ENCODE measurements at places on chromosomes 5 and 9.
A peak's percentile ranks its signal among the peaks of the same experiment; 100 is the strongest.

DNA sequence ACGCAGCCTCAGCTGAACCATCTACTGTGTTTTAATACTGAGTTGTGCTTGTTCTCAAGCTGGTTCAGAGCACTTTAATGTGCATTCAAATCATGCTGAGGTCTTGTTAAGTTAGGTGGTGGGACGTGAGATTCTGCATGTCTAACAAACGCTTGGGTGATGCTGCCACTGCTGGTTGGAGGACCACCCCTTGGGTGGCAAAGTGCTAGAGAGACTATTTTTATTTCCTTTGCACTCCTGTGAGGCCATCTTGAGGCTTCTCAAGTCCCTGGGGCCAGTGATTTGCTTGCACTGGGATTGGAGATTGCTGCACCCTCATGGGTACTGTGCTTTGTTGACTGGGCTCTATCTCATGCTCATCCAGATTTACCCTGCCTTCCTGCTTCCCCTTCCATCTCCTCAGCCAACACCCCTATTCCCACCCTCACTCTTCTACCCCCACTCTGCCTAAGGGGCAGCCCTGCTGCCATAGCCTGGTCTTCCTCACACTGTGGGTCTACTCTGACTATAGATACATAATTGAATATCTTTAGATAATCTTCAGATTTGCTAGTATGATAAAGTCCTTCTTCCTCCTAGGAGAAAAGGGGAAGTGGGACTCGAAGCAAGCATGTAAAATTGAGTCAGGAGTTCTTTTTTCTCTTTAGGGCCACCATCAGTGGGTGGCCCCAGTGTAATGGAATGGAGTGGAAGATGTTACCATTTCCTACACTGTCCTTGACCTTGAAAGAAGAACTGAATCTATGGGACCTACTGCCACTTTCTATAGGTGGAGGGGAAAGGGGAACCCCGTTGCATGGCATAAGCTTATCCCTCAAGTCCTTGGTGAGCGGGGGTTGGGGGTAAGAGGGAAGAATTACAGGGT lies 45.1 kb upstream of the SUB1 start:
- DNase-seq, result no peak

DNA sequence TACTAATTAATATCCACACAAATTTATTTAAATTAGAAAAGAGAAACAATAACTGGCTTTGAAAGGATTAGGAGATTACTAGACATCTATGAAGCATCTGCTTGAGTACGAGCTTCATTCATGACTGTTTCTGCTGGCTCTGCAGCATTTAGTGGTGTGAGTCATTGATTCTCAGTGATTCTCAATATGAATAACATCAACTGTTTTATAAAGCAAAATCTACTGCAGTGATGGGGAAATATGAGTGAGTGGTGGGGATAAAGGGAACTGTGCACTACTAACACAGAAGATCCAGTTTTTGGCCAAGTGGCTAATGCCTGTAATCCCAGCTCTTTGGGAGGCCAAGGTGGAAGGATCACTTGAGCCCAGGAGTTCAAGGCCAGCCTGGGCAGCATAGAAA lies 8.4 kb downstream of the FNBP1 start:
- DNase-seq, result no peak

DNA sequence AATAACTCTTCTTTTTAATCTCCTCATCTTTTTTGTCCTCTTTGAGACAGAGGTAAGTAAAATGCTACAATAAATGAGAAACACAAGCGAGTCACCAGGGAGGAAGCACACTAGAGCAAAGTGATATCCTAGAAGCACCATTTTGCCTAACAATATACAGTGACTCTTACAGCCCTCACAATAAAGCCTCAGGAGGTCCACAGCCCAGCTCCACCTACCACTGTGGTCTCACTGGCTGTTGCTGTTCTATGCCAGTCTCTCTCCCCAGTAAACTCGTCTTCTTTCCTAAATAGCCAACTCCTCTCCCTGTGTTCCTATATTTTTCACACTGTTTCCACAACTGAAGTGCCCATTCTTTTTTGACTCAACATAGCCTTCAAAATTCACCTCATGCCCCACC lies 44.3 kb downstream of the TNFSF15 start:
- no peak for DNase-seq

DNA sequence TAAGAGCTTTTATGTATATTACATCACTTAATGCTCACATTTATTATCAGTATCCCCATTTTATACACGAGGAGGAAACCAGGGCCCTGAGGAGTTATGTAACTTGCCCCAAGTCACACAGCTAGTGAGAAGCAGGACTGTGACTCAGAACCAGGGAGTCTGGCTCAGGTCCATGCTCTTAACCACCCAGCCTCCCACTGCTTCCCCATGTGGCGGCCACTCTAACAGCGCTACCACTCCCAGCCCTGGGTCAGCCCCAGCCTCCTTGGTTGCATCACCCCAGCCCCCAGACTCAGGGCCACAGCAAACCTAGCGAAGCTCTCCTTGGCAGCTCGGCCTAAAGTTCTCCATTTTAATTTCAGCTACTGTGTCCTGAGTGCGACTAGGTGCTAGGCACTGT lies 159.1 kb downstream of the PAX5 start:
- no peak for DNase-seq

- no peak for DNase-seq
Observed at GRCh38 chr5:152332716-152333460, 72.2 kb downstream of the NMUR2 start.

DNA sequence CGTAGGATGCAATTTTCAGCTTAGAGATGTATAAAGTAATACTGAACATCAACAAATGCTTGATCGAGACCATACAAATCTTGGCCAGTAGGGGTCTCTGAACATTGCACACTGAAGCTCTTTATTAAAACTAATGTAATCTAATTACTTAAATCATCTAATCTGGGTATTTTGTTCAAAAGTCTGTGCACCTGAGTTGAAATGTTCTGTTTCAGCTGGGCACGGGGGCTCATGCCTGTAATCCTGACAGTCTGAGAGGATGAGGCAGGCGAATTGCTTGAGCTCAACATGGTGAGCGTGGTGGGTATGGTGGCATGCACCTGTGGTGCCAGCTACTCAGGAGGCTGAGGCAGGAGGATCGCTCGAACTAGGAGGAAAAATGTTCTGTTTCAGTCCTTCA lies 41.0 kb downstream of the ESM1 start:
- peak; percentile 19 for DNase-seq

DNA sequence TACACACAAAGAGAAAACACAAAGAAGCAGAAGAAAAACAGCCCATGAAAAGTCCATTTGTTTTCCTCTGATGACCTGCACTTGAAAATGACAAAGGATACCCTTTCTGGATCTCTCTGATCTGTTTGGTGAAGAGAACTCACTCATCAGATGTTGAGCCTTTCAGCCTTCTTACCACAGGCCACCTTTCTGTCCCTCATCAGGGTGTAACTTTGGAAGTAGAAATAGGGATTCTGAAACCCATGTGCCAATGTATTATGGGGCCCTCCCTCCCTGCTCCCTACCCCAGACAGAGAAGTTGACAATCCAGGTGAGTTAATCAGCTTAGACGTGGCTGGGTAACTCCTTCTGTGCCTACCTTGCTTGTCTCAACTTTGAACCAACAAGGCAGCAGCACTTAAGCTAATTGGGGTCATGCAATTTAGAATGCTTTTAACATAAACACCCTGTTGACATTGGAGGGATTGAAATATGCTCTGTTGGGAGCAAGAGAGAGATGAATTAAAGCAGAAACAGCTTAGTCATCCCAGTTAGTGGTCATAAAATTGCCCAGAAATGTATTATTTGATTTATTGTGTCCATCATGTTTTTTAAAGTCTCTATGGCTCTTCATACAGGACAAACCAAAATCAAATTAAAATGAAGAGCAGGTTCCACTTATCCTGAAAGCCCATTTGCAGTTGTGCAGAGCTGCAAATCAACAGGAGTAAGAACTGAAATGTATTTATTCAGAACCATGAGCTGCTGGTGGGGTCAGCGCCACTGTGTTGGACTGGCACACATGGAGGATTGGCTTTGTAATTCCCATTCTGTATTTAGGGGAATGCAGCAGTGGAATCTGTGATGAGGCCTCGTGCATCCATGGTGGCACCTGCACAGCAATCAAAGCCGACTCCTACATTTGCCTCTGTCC lies 132.0 kb downstream of the LIFR start:
- DNase-seq, result no peak

DNA sequence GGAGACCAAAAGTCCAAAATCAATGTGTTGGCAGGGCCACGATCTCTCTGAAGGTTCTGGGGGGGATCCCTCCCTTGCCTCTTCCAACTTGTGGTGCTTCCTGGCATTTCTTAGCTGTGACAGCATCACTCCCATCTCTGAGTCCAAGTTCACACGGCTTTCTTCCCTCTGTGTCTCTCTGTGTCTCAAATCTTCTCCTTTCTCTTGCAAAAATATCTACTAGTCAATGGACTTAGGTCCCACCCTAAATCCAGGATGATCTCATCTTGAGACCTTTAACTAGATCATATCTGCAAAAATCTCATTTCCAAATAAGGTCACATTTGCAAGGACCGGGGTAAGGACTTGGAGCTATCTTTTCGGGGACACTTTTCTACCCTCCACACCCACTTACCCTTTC lies 186.1 kb downstream of the HSD17B3 start:
- no peak for DNase-seq

- no peak for DNase-seq
Observed at GRCh38 chr5:68292316-68292715, 76.8 kb downstream of the PIK3R1 start.

GRCh38 chr9:21434202-21435014 lies 5.8 kb upstream of the IFNA1 start:
- DNase-seq, result peak; percentile 28

- DNase-seq, result no peak
Observed at GRCh38 chr9:130219661-130220096, 45.9 kb upstream of the HMCN2 start.

DNA sequence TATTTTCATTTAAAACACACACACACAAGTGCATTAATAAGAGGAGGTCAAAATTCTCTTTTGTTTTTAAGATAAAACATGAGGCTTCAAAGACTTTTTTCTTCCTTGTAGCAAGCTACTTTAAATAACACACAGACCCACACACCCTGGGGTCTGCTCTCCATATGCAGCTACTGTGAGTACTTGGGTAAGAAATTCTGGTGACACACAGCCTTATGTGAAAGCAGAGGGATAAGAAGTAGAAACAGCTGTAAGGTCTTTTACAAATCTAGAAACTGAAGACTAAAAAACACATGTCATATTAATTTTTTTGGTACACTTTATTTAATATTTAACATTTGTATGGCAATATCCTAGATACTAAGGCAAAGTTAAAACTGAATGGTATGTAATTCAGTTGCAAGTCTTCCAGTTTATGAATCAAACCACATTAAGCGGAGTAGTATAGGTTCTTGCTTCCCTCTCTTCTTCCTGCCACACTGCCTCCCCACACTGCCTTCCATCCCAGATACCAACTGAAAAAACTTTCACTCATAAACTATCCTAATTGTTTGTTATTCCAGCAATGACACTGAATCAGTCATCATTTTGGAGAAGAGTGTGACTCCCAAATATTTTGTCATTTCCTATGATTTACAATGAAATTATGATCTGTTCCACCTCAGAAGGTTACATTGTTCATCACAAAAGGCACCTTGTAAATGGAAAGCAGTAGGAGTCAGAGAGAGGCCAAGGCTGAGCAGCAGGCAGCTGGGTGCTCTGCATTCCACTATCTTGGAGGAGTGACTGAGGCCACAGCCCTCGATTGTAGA lies 92.0 kb downstream of the PLCXD3 start:
- DNase-seq, result no peak

- DNase-seq, result no peak
Observed at GRCh38 chr5:112117551-112117950, 301.5 kb downstream of the EPB41L4A start.

- DNase-seq, result no peak
Observed at GRCh38 chr5:135242021-135242865, 156.8 kb downstream of the MACROH2A1 start.

DNA sequence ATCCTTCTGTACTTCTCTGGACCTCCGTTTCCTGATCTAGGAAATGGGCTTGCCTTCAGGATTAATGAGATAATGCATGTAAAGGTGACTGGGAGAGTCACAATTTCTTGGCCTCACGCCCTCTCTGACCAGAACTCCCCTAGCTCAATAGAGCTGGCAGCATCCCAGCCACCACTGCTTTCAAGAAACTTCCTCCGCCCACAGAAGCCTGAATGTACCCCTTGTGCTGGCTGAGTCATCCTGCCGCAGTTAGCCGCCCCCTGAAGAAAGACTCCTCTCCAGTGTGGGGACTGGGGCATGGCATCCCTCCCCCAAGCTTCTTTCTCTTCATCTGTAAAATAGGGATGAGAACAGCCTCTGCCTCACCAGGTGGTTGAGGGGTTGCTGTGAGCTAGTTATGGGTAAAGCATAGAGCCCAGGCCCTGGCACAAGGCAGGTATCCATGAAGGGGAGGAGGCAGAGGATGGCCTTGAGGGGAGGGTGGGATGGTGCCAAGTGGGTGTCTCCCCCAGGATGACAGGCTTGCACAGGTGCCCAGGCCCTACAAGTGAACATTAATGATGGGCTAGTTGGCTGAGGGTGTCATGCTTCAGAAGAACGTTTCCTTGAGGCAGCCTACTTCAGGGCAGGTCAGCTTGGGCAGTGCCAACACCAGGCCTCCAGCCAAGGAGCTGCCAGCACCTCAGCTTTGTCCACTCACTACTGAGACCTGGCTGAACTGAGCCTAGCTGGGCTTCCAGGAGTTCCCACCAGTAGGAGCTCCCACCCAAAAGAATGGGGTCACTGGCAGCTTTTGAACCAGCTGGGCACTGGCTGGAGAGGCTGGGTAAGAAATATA lies 3.4 kb downstream of the PDLIM4 start:
- no peak for DNase-seq

DNA sequence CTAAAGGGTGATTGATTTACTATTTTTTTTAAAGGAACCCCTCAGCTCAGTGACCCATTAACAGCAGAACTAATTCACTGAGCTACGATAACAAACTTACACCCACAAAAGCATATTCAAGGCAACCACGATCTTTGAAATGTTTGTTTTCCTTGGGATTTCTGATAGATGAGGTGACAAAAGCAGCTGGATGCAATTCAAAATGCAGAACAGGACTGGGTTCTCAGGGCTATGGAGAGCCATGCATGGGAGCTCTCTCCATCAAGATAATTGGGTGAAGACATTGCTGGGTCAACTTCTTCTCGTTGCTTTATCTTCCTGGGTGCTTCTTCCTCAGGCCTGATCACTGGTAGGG lies 60.1 kb downstream of the PAPPA start:
- no peak for DNase-seq

GRCh38 chr5:32526810-32527209 lies 58.5 kb upstream of the SUB1 start:
- DNase-seq, result no peak

DNA sequence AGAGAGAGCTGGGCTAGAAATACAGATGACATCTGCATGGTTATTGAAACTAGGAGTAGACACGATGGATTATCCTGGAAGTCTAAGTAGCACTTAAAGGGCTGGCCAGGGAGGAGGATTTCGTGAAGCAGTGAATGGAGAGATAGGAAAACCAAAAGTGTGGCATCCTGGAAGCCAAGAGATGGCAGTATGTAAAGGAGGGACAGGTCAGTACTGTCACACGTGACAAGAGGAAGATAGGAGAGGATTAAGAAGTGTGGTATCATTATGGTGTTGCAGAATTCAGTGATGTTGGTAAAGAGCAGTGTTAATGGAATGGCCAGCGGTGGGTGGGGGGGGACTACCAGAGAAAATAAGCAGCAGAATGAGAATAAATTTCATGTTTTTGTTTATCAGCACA lies 11.7 kb downstream of the RAD23B start:
- no peak for DNase-seq

- DNase-seq, result no peak
Observed at GRCh38 chr5:154055201-154055600, 16.4 kb downstream of the MFAP3 start.

- no peak for DNase-seq
Observed at GRCh38 chr5:94830520-94830919, 212.1 kb downstream of the SLF1 start.

- no peak for DNase-seq
Observed at GRCh38 chr9:5566054-5566618, 55.8 kb downstream of the PDCD1LG2 start.

- DNase-seq, result no peak
Observed at GRCh38 chr9:115594557-115594956, 476.6 kb upstream of the TNC start.

All from A549 (cell line).